ENCODE measurements at places on chromosomes 4 and X.
A peak's percentile ranks its signal among the peaks of the same experiment; 100 is the strongest.

GRCh38 chr4:130154901-130155300, 1058.9 kb downstream of the C4orf33 start:
- DNase-seq, result no peak

DNA sequence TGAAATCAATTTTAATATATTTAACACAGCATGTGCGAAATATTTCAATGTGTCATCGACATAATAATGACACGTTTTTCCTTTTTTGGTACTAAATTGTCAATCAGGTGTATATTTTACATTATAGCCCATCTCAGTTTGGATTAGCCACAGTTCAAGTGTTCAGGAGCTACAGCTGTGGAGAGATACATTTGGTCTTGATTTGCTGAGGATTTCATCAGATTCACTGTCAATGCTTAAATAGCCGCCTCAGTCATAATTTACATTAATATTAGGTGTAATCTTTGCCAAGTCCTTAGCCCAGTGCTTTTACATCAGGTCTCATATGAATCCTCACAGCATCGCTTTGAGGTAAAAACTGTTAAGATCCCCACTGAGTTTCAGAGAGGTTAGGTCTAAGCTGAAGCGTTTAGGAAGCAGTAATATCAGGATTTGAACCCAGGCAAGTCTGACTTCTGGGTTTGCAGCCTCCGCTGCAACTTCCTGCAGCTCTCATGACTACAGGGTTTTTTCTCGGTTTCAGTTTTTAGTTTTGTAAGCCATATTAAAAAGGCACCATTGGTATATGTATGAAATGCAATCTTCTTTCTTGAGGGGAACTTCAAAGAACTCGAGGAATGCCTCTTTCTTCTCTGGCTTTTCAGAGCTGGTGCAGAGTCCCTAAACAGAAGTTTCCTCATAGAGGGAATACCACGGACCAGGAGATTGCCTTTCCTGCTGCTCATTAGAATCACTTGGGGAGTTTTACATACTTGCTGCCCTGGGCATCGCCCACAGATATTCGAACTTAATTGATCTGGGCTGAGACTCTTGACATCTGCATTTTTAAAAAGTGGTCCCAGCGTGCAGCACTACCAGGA, 6.4 kb downstream of the MTM1 start:
- DNase-seq, result no peak

DNA sequence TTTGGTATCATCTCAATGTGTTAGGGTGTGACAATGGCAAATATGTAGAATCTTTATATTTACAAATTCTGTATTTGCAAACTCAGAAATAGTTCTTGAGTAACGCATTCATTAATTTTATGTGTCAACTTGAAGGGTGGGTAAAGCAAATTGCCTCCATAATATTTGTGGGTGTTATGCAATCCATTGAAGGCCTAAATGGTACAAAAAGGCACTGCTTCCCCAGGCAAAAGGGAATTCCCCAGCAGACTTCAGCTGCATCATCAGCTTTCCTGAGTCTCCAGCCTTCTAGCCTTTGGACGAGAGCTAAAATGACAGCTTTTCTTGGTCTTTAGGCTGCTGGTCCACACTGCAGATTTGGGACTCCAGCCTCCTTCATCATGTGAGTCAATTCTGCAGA, 292.2 kb upstream of the PCDH7 start:
- DNase-seq, result no peak

DNA sequence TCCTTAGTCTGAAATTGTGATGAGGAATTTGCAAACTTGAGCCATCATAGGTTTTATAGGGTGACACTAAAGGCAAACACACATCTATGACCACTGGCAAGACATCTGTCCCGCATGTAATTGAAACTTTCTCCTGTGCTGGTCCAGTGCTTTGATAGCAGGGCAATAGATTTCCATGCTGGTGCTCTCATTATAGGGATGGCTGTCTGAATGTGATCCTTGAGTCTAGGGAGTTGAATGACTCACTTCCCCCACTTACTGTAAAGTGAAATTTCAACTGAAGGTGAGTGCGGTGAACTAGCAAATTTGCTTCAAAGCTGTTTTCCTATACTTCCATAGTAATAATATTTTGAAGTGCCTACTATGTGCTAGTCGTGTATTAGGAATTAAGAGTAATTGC, 1630.0 kb downstream of the STIM2 start:
- DNase-seq, result no peak

GRCh38 chr4:153228512-153229140, 24.4 kb downstream of the TRIM2 start:
- DNase-seq, result no peak

- DNase-seq, result no peak
Measured at GRCh38 chr4:67366311-67366861, 178.9 kb downstream of the CENPC start.

DNA sequence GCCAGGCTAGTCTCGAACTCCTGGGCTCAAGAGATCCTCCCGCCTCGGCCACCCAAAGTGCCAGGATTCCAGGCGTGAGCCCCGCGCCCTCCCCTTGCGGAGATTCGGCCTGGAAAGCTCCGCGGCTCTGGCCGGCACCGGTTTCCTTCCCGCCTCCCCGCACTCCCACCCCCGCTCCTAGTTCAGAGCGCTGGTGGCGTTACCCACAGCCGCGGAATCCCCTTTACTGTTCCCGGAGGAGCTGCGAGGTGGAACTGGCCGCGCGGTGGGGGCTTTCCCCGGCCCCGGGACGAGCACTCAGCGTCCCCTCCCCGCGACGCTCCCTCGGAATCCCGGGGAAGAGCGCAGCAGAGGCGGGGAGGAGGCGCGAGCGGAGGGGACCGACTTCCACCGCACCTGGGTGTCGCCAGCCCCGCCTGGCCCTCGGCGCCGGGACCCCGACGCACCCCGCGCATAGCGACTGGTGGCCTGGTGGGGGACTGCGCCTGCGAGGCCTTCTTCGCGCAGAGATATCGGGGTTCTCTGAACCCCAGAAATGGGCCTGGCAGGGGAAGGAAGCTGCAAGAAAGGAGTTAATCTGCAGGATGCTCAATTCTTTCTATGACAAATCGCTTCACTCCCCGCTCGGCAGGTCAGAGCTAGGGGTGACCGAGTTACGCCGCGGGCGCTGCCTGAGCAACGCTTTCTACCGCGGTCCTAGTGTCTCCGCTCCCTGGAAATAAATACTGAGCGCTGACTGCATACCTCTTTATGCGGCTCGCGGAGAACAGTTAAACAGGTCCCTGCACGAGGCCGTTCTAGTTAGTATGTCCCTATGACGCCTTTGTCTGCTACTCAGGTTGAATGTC, 14.6 kb upstream of the SLC25A4 start:
- DNase-seq, result no peak

DNA sequence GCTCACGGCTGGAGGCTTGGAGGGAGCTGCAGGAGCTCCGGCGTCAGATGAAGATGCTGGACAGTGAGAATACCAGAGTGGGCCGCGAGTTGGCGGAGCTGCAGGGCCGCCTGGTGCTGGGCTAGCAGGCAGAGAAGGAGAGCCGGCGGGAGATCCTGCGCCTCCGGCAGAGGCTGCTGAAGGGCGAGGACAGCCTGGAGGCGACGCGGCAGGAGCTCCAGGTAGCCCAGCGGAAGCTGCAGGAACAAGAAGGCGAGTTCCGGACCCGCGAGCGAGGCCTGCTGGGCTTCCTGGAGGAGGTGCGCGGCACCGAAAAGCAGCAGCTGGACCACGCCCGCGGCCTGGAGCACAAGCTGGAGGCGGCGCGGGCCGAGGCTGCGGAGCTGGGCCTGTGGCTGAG, 14.7 kb downstream of the SMIM10L2A start:
- no peak for DNase-seq

- peak; percentile 77 for DNase-seq
Measured at GRCh38 chr4:55312489-55313101, 33.4 kb upstream of the SRD5A3 start.

DNA sequence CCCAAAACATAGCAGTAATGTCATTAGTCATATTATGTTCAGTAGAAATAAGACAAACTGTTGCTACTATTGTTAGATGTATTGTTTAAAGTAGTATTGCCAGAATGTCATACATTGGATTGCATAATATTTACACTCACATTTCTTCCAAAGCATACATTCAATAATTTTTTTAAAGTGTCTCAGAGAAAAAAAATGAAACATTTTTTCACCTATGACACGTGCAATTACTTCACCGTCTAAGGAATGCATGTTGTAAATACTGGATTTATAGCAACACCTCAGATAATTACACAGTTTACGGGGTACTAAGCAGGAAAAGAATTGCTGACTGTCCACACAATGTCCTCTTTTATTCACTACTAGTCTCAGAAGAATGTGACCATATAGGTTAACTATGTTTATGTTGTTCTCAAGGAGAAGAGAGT, 162.1 kb downstream of the PCDH18 start:
- DNase-seq, result no peak

GRCh38 chrX:115948018-115948923, 222.3 kb upstream of the AGTR2 start:
- DNase-seq, result no peak

GRCh38 chrX:101408532-101408841, 465 bp downstream of the HNRNPH2 start:
- no peak for DNase-seq

DNA sequence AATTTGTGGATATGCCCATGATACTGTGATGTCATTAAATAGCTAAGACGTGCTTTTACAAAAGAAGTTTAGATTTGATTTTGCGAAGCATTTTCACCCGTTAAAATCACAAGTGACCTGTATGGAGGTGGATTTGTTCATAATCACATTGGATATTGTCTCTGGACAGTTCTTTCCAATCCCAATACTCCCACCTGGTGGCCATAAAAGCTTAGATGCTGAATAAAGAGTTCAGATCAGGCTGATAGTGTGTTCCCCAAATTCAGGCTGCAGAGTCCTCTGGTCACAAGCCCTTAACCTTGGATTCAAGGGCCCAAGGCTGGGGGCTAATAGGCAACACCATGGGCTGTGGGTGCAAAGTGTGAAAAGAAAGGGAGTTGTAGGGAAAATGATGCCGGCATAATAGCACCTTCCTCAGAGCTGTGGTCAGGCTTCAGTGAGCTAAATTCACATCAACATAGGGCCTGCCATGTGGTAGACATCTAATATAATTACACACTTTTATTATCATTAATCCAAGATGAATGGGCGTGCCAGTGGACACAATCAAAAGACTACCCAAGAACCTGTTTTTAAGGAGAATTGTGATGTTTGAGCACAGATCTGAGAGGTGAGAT, 28.1 kb downstream of the SMIM43 start:
- DNase-seq, result no peak

GRCh38 chr4:115234405-115235093, 121.1 kb upstream of the NDST4 start:
- no peak for DNase-seq

DNA sequence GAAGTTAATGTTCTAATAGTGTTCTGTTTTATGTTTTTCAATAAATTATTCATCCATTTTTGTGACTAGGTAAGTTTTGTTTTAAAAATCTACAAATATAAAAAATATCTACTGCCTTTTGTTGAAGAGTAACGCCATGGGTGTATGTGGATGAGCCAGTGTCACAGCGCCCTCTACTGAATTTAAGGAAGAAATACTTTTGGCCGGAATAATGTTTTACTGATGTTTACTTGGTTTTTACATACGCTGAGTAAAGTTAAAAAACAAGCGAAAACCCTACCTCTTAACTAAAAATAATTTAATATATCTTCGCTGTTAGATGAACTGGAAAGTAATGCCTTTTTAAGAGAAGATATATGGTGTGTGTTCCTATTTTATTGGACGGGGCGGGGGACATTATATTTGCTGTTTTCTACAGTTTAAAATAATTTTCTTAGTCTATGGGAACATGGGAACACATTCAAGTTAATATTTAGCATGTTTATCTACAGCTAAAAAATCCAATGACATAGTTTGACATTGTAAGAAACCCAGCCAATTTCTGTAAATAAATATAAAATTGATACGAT, 86.1 kb downstream of the CPE start:
- no peak for DNase-seq

GRCh38 chr4:134132086-134132783, 69.4 kb downstream of the PABPC4L start:
- no peak for DNase-seq

DNA sequence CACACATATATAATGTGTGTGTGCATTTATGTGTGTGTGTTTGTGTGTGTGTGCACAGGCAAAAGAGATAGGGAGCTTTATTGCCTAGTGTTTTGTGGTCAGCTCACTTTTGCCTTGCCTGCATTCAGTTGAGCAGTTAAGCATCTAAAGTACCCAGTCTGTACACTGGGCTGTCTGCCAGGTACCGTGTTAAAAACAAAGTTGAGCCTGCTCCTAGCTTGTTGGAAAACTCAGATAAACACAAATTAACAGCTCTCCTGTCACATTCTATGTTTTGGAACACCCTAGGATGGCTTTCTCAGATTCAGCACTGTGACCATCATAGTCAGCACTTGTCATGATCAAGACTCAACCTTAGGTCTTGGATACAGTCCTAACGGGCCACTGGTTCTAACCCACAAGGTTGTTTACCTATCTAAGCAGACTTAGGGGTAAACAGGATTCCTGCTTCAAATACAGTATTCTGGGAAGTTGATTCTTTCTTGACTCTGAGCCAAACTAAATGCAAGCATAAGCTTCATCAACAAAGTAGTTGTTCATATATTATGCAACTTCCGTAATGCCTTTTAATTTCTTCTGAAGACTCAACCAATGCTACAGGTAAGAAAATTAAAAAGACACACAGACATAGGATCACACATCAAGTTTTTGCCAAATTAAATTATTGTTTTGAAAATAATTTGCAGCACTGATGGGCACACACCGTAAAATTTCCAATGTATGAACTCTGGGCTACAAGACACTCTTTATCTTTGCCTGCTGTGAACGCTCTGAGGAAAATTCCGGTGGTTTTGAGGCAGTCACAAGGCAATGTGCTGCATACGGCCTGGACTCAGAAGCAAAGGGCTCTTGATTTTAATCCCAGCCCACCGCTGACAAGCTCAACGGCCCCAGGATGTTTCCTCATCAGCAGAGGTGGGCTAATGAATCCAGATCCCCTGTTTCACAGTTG, 11.3 kb upstream of the CD99 start:
- no peak for DNase-seq

DNA sequence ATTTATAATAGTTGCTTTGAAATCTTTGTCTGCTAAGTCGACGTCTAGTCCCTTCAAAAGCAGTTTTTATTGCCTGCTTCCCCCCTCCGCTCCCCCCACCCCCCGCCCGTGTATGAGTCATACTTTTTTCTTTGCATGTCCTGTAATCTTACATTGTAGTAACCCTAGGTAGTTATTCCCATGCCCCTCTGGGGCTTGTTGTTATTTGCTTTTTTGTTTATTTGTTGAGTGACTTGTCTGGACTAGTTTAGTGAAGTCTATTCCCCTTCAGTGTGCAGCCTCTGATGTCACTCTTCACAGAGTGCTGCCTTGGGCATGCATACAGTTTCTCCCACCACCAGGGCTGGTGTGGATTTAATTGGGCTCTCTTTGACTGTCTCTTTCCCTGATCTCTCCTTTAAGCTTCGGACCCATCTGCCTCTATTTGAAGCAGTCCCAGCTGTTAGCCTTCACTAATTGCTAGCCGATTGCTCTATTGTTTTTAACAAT, 86.2 kb downstream of the PPEF1 start:
- no peak for DNase-seq

GRCh38 chrX:22338740-22339139, 66.0 kb downstream of the CBLL2 start:
- no peak for DNase-seq

DNA sequence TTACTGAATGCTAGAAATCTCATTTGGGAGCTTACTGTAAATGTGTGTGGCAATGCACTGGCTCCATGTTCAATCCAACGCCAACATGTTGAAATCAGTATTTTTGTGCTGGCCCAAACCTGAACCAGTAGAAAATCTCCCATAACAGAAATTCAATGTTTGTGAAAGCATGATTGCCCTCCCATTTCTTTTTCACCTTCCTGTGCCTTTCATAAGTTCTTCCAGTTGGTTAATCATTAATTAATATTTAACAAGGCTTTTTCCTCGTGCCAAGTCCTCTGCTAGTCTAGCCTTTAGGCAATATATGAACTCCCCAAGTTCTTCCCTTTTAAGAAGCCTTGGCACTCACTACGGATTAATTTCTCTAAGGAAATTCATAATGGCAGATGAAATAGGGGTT, 1.3 kb upstream of the PLS3 start:
- no peak for DNase-seq

Data from sigmoid colon (tissue), 7 donors.